Ovary (tissue), 10 donors: ENCODE measurements at places on chromosomes 2 and 18. TPM values are rescaled to one million over a fixed set of nuclear protein-coding genes. Genes with fewer than 3 reads are reported as not detected.

The MBD5 gene
- total RNA-seq = 45.5 TPM

The PRSS56 gene
- total RNA-seq = not detected

The ALPG gene
- total RNA-seq = not detected

The RSAD2 gene
- total RNA-seq = 1.9 TPM

The CIDEA gene
- total RNA-seq = not detected

The ST8SIA5 gene
- 0.78 TPM for total RNA-seq

The RAB17 gene
- 4.9 TPM for total RNA-seq

The ICOS gene
- not detected for total RNA-seq

The RAMP1 gene
- total RNA-seq = 36.6 TPM

The LOXL3 gene
- 4.1 TPM for total RNA-seq

The AQP12A gene
- not detected for total RNA-seq

The PDE11A gene
- total RNA-seq = 2.0 TPM

The SLC16A14 gene
- 13.7 TPM for total RNA-seq

The IL1RN gene
- total RNA-seq = not detected

The FHOD3 gene
- total RNA-seq = 20.0 TPM

The BCL2L11 gene
- total RNA-seq = 34.7 TPM

The NEB gene
- total RNA-seq = 0.26 TPM

The HES6 gene
- 1.1 TPM for total RNA-seq

The AMER3 gene
- not detected for total RNA-seq

The PREPL gene
- 55.9 TPM for total RNA-seq
